Esophagus squamous epithelium (tissue), 5 donors: ENCODE measurements at places on chromosomes 11 and 22. TPM values are rescaled to one million over a fixed set of nuclear protein-coding genes. Genes with fewer than 3 reads are reported as not detected.

DNA sequence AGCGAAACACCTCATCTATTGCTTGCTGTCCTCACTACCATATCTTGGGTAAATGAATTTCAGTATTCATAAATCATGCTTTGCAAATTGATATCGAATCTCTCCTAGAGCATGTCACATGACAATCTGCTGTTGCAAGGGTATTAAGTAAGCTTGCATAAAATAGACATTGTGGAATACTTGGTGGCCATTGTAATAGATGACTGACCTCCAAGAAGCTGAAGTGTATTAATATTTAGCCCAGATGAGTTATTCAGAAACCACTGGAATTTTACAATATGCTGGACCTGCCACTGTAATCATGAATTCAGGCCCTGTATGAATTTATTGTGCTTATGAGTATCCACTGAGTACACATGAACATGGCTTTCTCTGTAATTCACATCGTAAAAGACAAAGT, 289.7 kb upstream of the ARHGAP42 start:
- H3K27me3 ChIP-seq: no peaks in the 10 kb centered on the region
- DNase-seq: no peak
- no peak overlapping the region for H3K4me3 ChIP-seq
- H3K27ac ChIP-seq: no peak overlapping the region
- no peaks in the 10 kb centered on the region for H3K36me3 ChIP-seq

DNA sequence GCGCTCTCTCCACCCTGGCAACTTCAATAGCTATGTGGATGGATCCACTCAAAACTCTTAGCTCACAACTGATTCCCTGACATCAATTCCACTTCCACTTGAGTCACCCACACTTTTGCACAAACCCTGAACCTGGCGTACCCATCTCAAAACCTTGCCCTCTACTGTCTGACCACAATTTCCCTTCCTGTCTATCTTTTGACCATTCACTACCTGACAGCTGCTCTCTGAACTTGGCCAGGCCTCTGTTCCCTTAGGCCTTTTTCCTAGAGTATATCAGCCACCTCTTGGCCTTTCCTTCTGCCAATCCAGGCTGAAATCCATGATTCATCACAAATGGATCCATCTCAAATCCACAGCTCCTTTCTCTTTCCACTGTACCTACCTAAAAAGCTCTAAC, 106.0 kb downstream of the RPL27A start:
- peaks cover 64% of the 10 kb centered on the region for H3K4me1 ChIP-seq
- no peaks in the 10 kb centered on the region for H3K27me3 ChIP-seq
- no peak overlapping the region for H3K4me3 ChIP-seq
- no peaks in the 10 kb centered on the region for H3K36me3 ChIP-seq

DNA sequence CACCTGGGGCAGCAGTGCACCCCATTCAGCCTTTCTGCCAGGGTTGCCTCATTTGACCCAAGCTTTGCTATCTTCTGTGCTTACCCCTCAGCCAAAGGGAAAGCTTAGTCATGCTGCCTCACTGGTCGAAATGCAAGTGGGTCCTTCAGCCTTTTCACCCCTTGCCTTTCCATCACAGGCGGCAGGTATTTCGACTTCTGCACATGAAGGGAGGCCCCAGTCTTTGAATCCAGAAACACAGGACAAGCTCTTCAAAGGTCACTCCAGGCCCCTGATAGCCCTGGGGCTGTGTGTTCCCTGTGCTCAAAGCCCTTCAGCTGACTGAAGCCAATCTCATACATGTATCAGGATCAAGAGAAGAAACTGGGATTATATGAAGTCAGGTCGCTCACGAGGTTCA, 129.7 kb downstream of the SNX19 start:
- no peak overlapping the region for H3K4me3 ChIP-seq
- H3K27me3 ChIP-seq: no peaks in the 10 kb centered on the region
- no peak overlapping the region for H3K27ac ChIP-seq
- no peak for DNase-seq
- H3K36me3 ChIP-seq: no peaks in the 10 kb centered on the region

DNA sequence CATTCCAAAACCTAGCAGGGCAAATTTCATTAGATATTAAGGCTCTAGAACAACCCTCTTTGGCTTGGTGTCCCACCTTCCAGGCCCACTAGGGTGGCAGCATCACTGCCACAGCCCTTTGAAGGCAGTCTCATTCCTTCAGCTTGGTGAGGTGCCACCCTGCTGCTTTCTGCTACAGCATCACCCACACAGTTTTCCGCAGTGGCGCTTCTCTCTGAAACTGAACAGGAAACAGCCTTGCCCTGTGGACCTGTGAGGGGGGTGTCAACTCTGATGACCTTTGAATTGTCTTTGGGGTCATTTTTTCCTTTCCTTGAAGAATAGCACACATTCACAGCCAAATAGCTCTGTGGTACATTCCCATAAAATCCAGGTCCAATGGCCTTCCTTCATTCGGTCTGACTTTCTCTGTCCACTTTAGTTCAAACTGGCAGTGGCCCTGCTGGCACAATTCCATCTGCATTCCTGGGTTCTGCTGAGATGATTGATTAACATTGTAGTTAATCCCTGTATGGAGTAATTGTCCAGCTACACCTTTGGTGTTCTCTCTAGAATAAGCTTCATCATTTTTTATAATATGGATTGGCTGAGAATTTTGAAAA, 251.9 kb upstream of the FAT3 start:
- no peaks in the 10 kb centered on the region for H3K4me1 ChIP-seq
- H3K36me3 ChIP-seq: no peaks in the 10 kb centered on the region
- H3K4me3 ChIP-seq: no peak overlapping the region
- no peak for DNase-seq
- no peaks in the 10 kb centered on the region for H3K27me3 ChIP-seq
- H3K27ac ChIP-seq: no peak overlapping the region

- no peak overlapping the region for H3K4me3 ChIP-seq
- no peaks in the 10 kb centered on the region for H3K36me3 ChIP-seq
- H3K27ac ChIP-seq: no peak overlapping the region
- H3K27me3 ChIP-seq: no peaks in the 10 kb centered on the region
- no peaks in the 10 kb centered on the region for H3K4me1 ChIP-seq
These were observed 666.6 kb downstream of the CNTN5 start for GRCh38 chr11:99687320-99687719.

DNA sequence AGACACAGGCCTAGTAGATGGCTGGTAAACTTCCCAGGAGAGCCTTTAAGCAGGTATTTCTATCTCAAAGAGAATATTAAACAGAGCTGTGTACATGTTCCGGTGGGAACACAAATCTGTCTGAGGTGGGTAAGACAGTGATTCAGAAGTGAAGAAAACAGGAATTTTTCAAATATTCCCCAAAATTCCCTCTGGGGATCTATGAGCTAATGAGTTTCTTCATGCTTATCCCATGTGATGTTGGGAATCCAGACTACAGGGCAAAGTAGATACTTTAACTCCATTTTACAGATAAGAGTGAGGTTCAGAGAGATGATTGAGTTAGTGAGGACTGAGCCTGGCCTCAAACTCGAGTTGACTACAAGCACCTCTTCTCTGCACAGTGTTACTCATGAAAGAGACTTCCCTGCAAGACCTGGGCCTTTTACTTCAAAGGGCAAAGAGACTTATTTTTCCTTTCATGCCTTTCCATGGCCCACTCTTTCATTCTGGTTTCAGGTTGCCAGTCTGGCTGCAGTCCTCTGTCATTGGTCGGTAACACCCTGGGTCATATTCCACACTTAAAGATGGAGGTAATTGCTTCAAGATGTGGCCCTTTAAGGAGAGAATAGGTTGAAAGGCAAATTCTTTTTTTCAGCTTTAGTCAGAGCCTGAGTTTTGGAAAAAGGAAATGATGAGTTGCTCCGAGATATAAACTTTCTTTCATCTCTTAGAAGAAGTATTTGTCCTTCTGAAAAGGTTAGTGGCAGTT, 70.1 kb downstream of the CYB5R2 start:
- no peak overlapping the region for H3K27ac ChIP-seq
- no peak for DNase-seq
- H3K36me3 ChIP-seq: peaks cover 13% of the 10 kb centered on the region
- H3K27me3 ChIP-seq: no peaks in the 10 kb centered on the region
- no peak overlapping the region for H3K4me3 ChIP-seq

- H3K36me3 ChIP-seq: peaks cover 45% of the 10 kb centered on the region
- H3K4me1 ChIP-seq: peaks cover 5% of the 10 kb centered on the region
- H3K27me3 ChIP-seq: no peaks in the 10 kb centered on the region
- DNase-seq: no peak
- no peak overlapping the region for H3K27ac ChIP-seq
- H3K4me3 ChIP-seq: no peak overlapping the region
These were observed 89.0 kb downstream of the CWC15 start for GRCh38 chr11:94884376-94884775.

DNA sequence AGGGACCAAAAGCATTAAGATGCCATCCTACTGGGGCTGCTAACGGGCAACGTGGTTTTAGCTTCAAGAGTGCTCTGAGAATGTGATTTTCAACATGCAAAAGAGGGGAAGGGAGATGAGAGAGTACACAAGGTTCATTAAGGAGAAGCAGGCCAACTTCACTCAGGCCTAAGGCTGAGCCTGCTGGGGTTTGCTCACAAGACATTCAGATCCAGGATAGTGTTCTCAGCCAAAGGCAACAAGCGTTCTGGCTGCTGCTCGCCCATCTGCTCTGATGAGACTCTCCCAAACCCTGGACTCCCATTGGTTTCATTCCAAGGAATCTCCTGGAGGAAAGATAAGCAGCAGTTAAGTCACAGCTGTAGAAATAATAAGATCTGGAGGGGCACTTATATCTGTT, 23.6 kb upstream of the UPB1 start:
- no peak overlapping the region for H3K27ac ChIP-seq
- H3K4me1 ChIP-seq: peaks cover 13% of the 10 kb centered on the region
- H3K27me3 ChIP-seq: no peaks in the 10 kb centered on the region

GRCh38 chr11:30861531-30861930, 275.4 kb upstream of the MPPED2 start:
- no peaks in the 10 kb centered on the region for H3K4me1 ChIP-seq
- no peak for DNase-seq
- no peaks in the 10 kb centered on the region for H3K36me3 ChIP-seq
- no peak overlapping the region for H3K4me3 ChIP-seq
- no peak overlapping the region for H3K27ac ChIP-seq
- no peaks in the 10 kb centered on the region for H3K27me3 ChIP-seq

DNA sequence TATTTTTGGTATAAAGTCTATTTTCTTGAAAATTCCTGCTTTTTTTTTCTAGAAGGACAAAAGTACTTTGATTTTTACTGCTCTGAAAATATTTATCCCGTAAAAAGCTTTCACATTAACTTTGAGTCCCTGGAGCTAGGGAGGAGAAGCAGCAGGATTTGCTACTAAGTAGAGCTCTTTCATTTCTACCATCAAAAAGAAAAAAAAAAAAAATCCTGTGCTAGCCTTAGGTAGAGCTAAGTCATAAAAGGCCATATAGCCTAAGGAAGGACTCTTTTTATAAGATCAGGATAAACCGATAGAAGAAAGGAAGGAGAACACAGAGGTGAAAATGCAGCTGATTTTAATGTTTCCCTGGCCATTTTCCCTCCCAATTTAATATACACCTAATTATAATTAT, 48.0 kb downstream of the CSTPP1 start:
- no peak overlapping the region for H3K27ac ChIP-seq
- H3K4me3 ChIP-seq: no peak overlapping the region
- no peaks in the 10 kb centered on the region for H3K27me3 ChIP-seq
- no peaks in the 10 kb centered on the region for H3K36me3 ChIP-seq
- DNase-seq: no peak

- H3K27me3 ChIP-seq: no peaks in the 10 kb centered on the region
- H3K36me3 ChIP-seq: peaks cover 64% of the 10 kb centered on the region
- H3K4me1 ChIP-seq: no peaks in the 10 kb centered on the region
- no peak for DNase-seq
- no peak overlapping the region for H3K4me3 ChIP-seq
These were observed 46.7 kb upstream of the PARVG start for GRCh38 chr22:44133901-44134571.

- peaks cover 10% of the 10 kb centered on the region for H3K4me1 ChIP-seq
- H3K4me3 ChIP-seq: no peak within 1 kb of the TSS
These were observed at the start of gene SULT4A1 for GRCh38 chr22:43862074-43862881. SULT4A1 (minus strand) TSS chr22:43862513; CDS start chr22:43862382, 131 bp downstream.

GRCh38 chr11:60765355-60765754, 8.7 kb downstream of the MS4A15 start:
- H3K36me3 ChIP-seq: no peaks in the 10 kb centered on the region
- H3K27me3 ChIP-seq: peaks cover 46% of the 10 kb centered on the region
- no peak overlapping the region for H3K4me3 ChIP-seq
- H3K27ac ChIP-seq: no peak overlapping the region
- H3K4me1 ChIP-seq: no peaks in the 10 kb centered on the region

DNA sequence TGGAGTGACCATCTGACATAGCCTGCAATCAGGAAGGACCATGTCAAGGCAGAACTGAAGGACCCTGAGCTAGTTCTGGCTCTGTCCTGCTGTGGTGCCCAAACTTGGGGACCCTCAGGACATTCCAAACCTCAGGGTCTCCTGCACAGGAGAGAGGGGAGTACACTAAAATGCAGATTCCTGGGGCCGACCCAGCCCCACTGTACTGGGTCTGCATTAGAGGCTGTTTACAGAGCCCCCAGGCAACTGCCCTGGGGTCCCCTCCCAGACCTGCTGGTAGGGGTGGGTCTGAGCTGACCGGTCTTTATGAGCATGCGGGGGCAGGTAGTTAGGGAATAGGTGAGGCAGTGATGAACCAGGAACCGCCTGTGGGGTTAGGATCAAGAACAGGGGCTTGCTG, 6.8 kb downstream of the TRPM5 start:
- no peaks in the 10 kb centered on the region for H3K4me1 ChIP-seq
- DNase-seq: no peak
- no peak overlapping the region for H3K4me3 ChIP-seq

MB gene
- 5.4 TPM for total RNA-seq

SYT9 gene
- not detected for total RNA-seq
